A549 treated with CpdA at 1 μM for 4 hours (cell line): ENCODE measurements at places on chromosomes 5 and 9. TPM values are rescaled to one million over a fixed set of nuclear protein-coding genes. Genes with fewer than 3 reads are reported as not detected.

The POLR3G gene
- total RNA-seq, result 14.6 to 21.6 TPM (median 16.7 TPM) in 5 replicates

The KIAA1958 gene
- total RNA-seq, result 1.8 to 2.7 TPM (median 2.6 TPM) in 5 replicates

The TMEM8B gene
- 2.4 to 3.3 TPM (median 2.8 TPM) in 5 replicates for total RNA-seq

The PCA3 gene
- total RNA-seq, result not detected in 5 replicates

The COL5A1 gene
- 33.0 to 64.6 TPM (median 55.0 TPM) in 5 replicates for total RNA-seq

The HSPB3 gene
- not detected in 5 replicates for total RNA-seq

The ZNF608 gene
- total RNA-seq, result 0.33 to 0.44 TPM (median 0.37 TPM) in 5 replicates

The ADGRV1 gene
- total RNA-seq, result 0.74 to 1.1 TPM (median 0.80 TPM) in 5 replicates

The SPINK4 gene
- not detected in 5 replicates for total RNA-seq

The SEMA6A gene
- 0.07 to 0.21 TPM (median 0.13 TPM) in 5 replicates for total RNA-seq

The MAP1B gene
- 37.7 to 67.9 TPM (median 41.7 TPM) in 5 replicates for total RNA-seq

The PITX1 gene
- total RNA-seq, result 19.3 to 35.2 TPM (median 34.6 TPM) in 5 replicates

The PCDHB16 gene
- total RNA-seq, result 0.05 to 0.10 TPM (median 0.08 TPM) in 4 of 5 replicates, not detected in the other

The IL13 gene
- 0.07 TPM in 1 of 5 replicates, not detected in the others for total RNA-seq

The BTNL8 gene
- total RNA-seq, result not detected in 5 replicates

The RFESD gene
- 2.5 to 3.8 TPM (median 3.1 TPM) in 5 replicates for total RNA-seq

The PCDHGB5 gene
- total RNA-seq, result 1.9 to 2.8 TPM (median 2.4 TPM) in 5 replicates

The PDE6A gene
- total RNA-seq, result 0.08 to 0.26 TPM (median 0.12 TPM) in 5 replicates

The RXRA gene
- 27.6 to 38.4 TPM (median 34.9 TPM) in 5 replicates for total RNA-seq

The CCL28 gene
- total RNA-seq, result 0.14 to 0.29 TPM (median 0.20 TPM) in 5 replicates

The SNAPC3 gene
- total RNA-seq, result 16.0 to 19.6 TPM (median 18.6 TPM) in 5 replicates

The GDA gene
- total RNA-seq, result 1.1 to 1.7 TPM (median 1.2 TPM) in 5 replicates

The TICAM2 gene
- total RNA-seq, result 0.46 to 1.1 TPM (median 1.0 TPM) in 5 replicates

The KLHL9 gene
- 14.4 to 18.7 TPM (median 16.7 TPM) in 5 replicates for total RNA-seq

The CTXN3 gene
- not detected in 5 replicates for total RNA-seq

The GDNF gene
- 0.02 to 0.06 TPM (median 0.03 TPM) in 3 of 5 replicates, not detected in the others for total RNA-seq

The FOXD4L6 gene
- 0.06 TPM in 1 of 5 replicates, not detected in the others for total RNA-seq

The ENTR1 gene
- 65.8 to 76.1 TPM (median 74.2 TPM) in 5 replicates for total RNA-seq

The ANKRD20A1 gene
- 0.28 to 1.9 TPM (median 0.84 TPM) in 5 replicates for total RNA-seq

The CER1 gene
- not detected in 5 replicates for total RNA-seq

The RUSC2 gene
- total RNA-seq, result 19.9 to 25.4 TPM (median 22.4 TPM) in 5 replicates

The PPP1R2B gene
- 0.07 to 0.19 TPM (median 0.10 TPM) in 4 of 5 replicates, not detected in the other for total RNA-seq

The CD74 gene
- total RNA-seq, result 0.08 to 0.10 TPM (median 0.09 TPM) in 3 of 5 replicates, not detected in the others

The MOCS2 gene
- 34.7 to 40.6 TPM (median 36.0 TPM) in 5 replicates for total RNA-seq

The GARIN3 gene
- total RNA-seq, result not detected in 5 replicates
